ENCODE measurements at places on chromosomes 1 and 21.

GRCh38 chr21:15065392-15066122 is 757 bp upstream of the NRIP1 start:
- DNase-seq = peak; percentile 63

GRCh38 chr1:228180959-228181644 is 15.5 kb downstream of the IBA57 start:
- no peak for DNase-seq

- DNase-seq = peak; percentile 54
Measured at GRCh38 chr1:232630894-232631195, 912 bp upstream of the SIPA1L2 start.

GRCh38 chr21:46604975-46605766 is at the start of gene S100B:
Gene S100B, minus strand, starts transcription at chr21:46605082. Its CDS starts 2,667 bp downstream, at chr21:46602415.
- DNase-seq = no peak

Data from activated CD4-positive, alpha-beta T cell treated with anti-CD3 and anti-CD28 coated beads, Interleukin-2, amount 50 U/mL, for 4 hours (primary cell).